ENCODE measurements at places on chromosomes 6 and 20. TPM values are rescaled to one million over a fixed set of nuclear protein-coding genes. Genes with fewer than 3 reads are reported as not detected.

RPS10 gene
- total RNA-seq = 1,361 TPM

DNA sequence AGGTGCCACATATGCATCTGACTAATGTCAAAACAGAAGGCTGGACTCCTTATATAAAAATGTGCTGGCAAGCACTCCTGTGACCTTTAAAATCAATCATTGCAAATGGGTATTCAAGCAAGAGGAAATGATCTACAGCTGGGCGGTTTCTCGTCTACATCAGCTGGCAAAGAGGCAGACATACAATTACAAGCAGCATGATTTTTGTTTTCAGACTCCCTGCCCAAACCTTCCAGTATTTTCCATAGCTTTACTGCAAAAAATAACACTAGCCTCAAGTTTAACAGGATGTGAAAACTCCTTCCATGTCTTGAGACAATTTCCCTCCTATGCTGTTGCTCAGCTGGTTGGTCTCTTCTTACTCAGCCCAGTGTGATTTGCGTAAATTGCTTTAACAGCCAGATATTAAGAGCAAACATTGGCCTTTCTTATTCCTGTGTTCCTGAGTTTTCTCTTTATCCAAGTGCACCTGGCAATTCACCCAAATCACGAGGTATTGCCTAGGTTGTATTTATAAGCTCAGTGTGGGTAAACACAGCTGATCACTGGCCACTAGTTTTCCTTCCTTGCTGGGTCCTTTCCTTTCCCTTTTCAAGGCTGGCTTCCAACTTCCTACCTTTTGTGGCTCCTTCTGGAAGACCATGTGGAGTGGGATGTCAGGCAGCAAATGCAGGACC, 130.4 kb downstream of the MOXD1 start:
- peak; percentile 78 for DNase-seq

DNA sequence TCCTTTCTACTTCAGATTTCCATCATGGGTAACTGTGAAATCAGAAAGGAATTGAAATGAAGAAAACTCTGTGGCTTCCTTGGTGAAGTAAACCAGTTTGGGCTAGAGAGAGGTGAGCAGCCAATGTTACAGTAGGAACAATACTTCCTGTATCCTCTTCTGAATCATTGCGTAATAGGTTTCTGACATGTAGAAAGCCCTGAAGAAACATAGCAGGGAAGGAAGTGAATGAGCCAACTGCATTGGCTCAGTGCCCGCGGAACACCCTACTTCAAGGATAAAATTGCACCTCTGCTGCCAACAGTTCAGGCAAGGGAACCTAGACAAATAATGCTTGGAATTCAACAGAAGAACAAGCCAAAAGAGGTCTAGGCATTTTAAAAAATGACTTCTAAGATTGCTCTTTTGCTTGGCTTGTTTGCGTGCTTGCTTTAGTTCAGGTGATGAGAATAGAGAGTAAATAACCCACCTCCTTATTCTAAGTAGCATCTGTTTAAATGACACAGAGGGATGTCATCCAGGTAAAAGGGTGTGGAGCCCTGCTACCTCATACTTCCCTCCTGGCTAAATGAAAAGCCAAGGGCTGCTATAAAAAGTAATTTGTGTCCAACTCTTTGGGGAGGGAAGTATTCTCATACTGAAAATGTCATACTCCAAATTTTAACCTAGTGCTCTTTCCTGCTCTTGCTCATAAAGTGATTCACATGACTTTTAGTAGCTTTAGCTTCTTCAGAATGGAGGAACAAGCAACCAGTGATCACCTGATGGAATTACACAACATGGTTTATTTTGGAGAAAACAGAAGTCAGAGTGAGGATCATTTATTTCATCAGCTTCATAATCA, 30.0 kb upstream of the AKIRIN2 start:
- peak; percentile 93 for DNase-seq

- no peak for DNase-seq
Observed at GRCh38 chr6:43799551-43800297, 29.7 kb downstream of the VEGFA start.

- DNase-seq = peak; percentile 24
Observed at GRCh38 chr6:19714434-19715166, 122.6 kb upstream of the ID4 start.

DNA sequence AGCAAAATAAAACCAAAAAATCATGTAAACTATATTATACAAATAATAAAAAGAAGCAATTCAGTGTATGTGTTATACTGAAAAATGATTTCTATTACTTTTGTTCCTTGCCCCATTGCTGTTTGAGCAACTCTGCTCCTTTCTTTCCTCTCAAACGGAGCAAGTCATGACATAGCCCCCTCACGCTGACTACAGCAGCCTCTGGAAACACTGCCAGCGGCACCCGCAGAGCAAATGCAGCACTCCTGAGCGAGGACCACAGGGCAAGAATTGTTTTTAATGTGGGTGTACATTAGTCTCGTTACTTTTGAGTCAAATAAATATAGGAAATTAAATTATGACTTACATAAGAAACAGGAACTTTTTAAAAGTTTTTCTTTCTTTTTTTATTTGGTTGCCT, 350.1 kb upstream of the HSF2 start:
- DNase-seq = no peak
